Neural crest cell (in vitro differentiated cells): ENCODE measurements at places on chromosomes 16 and 17. TPM values are rescaled to one million over a fixed set of nuclear protein-coding genes. Genes with fewer than 3 reads are reported as not detected.
A peak's percentile ranks its signal among the peaks of the same experiment; 100 is the strongest.

DNA sequence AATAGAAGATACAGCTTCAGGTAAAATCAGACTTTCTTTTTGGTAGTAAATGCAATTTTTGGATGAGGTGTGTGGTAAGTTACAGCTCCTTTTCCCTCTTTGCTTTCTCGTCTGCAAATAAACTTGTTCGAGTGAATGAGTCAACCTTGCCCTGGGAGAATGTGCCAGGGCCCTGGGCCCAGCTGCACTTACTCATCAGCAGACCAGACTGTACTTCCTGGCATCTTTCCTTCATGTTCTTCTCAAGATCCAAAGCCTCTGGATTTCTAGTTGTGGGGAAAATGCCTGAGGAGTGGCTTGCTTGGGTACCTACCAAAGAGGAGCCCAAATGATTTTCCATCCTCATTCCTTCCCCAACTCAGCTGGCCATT is 5.4 kb upstream of the G6PC1 start:
- no peaks in the 10 kb centered on the region for H3K4me1 ChIP-seq
- peaks cover 27% of the 10 kb centered on the region for H3K27me3 ChIP-seq
- no peak for DNase-seq
- H3K27ac ChIP-seq = no peak overlapping the region

DNA sequence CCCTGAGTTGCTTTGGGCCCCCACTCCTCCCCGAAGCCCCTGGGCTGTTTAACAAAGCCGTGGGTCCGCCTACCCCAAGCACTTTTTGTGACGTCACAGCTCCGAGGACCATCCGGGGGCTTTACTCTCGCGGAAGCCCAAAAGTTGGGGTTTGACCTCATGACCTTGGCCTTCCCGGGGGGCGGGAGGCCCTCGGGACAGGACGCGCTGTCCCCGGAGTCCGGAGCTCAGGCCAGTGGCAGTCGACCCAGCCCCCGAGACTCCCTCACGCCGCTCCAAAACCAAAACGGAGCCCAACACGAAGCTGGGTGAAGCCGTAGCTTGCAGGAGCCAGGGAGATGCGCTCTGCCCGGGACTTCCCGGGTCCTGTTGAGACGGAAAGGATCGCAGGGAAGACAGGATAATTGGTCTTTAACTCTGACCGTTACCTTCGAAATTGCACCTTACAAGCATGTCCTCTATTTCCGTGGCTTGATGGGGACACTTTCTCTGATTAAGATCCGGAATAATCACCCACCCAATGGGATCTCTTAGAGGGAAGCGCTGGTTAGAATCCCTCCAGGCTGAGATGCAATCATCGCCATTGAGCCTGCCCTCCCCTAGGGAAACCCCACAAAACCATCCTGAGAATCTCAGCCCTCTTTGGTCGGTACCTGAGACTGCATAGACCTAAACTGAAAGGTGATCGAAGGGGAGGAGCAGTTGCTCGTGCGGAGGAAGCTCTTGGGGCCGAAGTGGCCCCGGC is 4.9 kb upstream of the SOX9 start:
- DNase-seq = peak; percentile 20
- no peak overlapping the region for H3K27ac ChIP-seq
- H3K4me3 ChIP-seq = peak overlapping the region; percentile 89
- no peaks in the 10 kb centered on the region for H3K36me3 ChIP-seq
- peaks cover 72% of the 10 kb centered on the region for H3K27me3 ChIP-seq

DNA sequence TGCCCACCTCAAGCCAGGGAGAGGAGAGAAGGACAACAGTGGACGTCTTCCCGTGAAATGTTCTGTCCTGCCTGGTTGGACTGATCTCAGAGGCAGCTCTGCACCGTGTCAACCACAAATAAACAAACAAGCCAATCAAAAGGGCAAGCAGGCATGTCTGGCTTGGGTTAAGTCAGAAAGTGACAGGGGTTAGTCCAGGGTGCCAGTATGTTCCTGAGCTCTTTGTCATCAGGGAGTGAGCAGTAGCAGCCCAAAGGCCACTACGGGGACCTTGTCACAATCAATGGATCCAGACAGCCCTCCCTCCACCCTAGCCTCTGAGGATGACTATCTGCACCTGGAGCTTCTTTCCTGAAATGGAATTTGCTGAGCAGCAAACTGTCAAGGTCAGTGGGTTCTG is 35.0 kb downstream of the CNGB1 start:
- DNase-seq = no peak
- no peaks in the 10 kb centered on the region for H3K36me3 ChIP-seq
- H3K27me3 ChIP-seq = no peaks in the 10 kb centered on the region
- no peaks in the 10 kb centered on the region for H3K4me1 ChIP-seq
- no peak overlapping the region for H3K4me3 ChIP-seq

TBC1D28 gene
- total RNA-seq = 0.26 TPM in 1 of 2 replicates, not detected in the other

GRCh38 chr17:70478902-70479301 is 309.6 kb downstream of the KCNJ2 start:
- no peak overlapping the region for H3K27ac ChIP-seq
- H3K36me3 ChIP-seq = peaks cover 5% of the 10 kb centered on the region
- H3K27me3 ChIP-seq = no peaks in the 10 kb centered on the region
- H3K4me1 ChIP-seq = no peaks in the 10 kb centered on the region
- no peak overlapping the region for H3K4me3 ChIP-seq
- DNase-seq = no peak

- no peak for DNase-seq
- no peak overlapping the region for H3K4me3 ChIP-seq
- no peaks in the 10 kb centered on the region for H3K27me3 ChIP-seq
- peaks cover 7% of the 10 kb centered on the region for H3K36me3 ChIP-seq
- no peaks in the 10 kb centered on the region for H3K4me1 ChIP-seq
Measured at GRCh38 chr17:16129441-16130205, 85.7 kb downstream of the NCOR1 start.

GRCh38 chr17:52524096-52524637 is 365.7 kb upstream of the CA10 start:
- H3K4me3 ChIP-seq = no peak overlapping the region
- H3K27me3 ChIP-seq = no peaks in the 10 kb centered on the region
- H3K36me3 ChIP-seq = no peaks in the 10 kb centered on the region
- H3K27ac ChIP-seq = no peak overlapping the region
- H3K4me1 ChIP-seq = no peaks in the 10 kb centered on the region
- DNase-seq = no peak

DDX5 gene
- total RNA-seq = 905 and 941 TPM in 2 replicates

- H3K4me1 ChIP-seq = no peaks in the 10 kb centered on the region
- no peak overlapping the region for H3K4me3 ChIP-seq
- H3K27me3 ChIP-seq = no peaks in the 10 kb centered on the region
- no peak overlapping the region for H3K27ac ChIP-seq
- H3K36me3 ChIP-seq = peaks cover 53% of the 10 kb centered on the region
- no peak for DNase-seq
Measured at GRCh38 chr17:16052486-16052885, 52.9 kb downstream of the TTC19 start.

- H3K36me3 ChIP-seq = no peaks in the 10 kb centered on the region
- no peak overlapping the region for H3K27ac ChIP-seq
- H3K27me3 ChIP-seq = peaks cover 18% of the 10 kb centered on the region
- H3K4me1 ChIP-seq = peaks cover 9% of the 10 kb centered on the region
Measured at GRCh38 chr17:76834870-76835269, 33.3 kb upstream of the MGAT5B start.

DNA sequence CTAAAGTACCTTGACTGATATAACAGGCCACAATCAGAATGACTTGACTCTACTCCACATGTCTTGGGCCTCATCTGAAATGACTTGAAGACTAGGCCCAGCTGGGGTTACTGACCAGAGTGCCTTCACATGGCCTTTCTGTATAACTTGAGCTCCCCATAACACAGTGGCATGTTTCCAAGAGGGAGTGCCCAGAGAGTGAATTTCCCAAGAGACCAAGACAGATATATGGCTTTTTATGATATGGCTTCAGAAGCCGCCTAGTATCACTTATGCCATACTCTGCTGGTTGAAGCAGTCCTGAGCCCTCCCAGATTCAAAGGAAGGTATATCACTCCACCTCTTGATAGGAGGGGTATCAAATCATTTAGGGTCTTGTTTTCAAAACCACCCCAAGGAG is 357.5 kb upstream of the EEF2KMT start:
- H3K4me3 ChIP-seq = no peak overlapping the region
- no peaks in the 10 kb centered on the region for H3K36me3 ChIP-seq
- H3K27ac ChIP-seq = peak overlapping the region; percentile 79
- H3K27me3 ChIP-seq = peaks cover 40% of the 10 kb centered on the region
- H3K4me1 ChIP-seq = peaks cover 6% of the 10 kb centered on the region

SHISA9 gene
- 0.75 and 1.3 TPM in 2 replicates for total RNA-seq

DNA sequence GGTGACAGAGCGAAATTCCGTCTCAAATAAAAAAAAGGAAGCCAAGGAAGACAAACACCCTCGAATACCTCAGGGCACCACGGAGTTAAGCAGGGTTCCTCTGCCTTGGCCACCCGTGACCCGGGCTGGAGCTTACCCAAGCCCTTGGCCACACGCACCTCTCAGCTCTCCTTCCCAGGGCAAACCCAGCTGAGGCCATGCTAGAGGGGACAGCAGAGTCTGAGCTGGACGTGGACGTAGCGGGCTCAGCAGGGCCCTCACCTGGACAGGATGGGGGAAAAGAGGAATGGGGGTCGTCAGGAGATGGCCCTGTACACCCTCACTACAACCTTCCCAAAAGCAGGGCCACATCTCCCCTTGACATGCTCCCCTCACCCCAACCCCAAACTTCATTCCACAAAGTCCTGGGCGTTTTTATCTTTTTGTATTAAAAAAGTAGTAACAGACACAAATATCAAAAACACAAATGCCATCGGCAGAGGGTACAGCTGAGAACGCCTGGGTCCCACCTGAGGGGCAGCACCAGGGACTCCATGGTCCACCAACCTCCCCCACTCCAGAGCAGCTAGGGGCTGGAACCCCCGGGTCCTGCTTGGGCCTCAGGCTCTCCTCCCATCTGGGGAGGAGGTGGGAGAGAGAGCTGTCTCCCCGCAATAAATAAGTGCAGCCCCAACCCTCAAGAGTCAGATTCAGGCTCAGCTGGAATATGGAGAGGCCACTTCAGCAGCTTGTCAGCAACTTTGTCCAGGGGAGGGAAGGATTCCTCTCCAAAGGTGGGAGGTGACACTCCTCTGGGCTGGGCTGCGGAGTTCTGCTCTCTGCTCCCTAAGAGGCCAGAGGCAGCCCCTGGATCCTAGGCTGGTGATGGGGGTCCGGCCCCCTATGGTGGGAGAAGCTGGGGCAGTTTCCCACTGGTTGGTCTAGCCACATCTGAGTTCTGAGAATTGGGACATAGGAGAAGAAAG is 11.9 kb downstream of the PER1 start:
- H3K4me1 ChIP-seq = no peaks in the 10 kb centered on the region
- H3K27me3 ChIP-seq = peaks cover 3% of the 10 kb centered on the region
- H3K4me3 ChIP-seq = peak overlapping the region; percentile 48
- no peaks in the 10 kb centered on the region for H3K36me3 ChIP-seq
- no peak overlapping the region for H3K27ac ChIP-seq

DNA sequence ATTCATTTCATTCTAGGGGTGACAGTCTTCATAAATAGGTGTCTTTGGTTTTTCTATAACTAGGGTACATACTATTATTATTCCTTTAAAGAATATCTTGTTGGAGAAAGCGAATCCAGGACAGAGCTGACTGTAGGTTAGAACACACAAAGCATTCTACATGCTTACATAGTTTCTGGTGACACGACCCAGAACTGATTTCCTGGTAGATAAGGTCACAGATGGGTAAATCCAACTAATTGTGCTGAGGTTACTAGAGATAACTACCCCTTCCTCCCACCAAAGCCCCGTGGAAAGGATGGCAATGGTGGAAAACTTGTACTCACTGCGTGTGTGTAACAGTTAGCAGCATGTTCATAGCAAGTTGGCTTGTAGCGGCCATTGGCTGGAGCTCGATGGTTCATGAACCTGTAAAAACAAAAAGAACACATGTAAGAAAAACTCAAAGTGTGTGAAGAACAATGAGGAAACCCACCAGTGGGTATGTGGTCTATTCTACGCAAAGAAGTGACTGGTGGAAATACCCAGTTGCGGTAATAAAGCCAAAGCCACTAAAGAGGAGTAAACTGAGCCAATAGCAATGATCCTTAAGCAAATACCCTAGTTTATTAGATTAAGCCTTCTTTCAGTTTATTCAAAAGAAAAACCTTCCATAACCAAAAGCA is 7.7 kb downstream of the MMD start:
- H3K27me3 ChIP-seq = no peaks in the 10 kb centered on the region
- H3K4me3 ChIP-seq = no peak overlapping the region
- H3K36me3 ChIP-seq = peaks cover 31% of the 10 kb centered on the region
- DNase-seq = no peak

HSPB9 gene
- 0.16 and 0.40 TPM in 2 replicates for total RNA-seq

GRCh38 chr17:80477647-80478478 is 1.5 kb upstream of the NPTX1 start:
- no peak overlapping the region for H3K27ac ChIP-seq
- peak; percentile 64 for DNase-seq
- no peak overlapping the region for H3K4me3 ChIP-seq
- peaks cover 80% of the 10 kb centered on the region for H3K27me3 ChIP-seq

DNA sequence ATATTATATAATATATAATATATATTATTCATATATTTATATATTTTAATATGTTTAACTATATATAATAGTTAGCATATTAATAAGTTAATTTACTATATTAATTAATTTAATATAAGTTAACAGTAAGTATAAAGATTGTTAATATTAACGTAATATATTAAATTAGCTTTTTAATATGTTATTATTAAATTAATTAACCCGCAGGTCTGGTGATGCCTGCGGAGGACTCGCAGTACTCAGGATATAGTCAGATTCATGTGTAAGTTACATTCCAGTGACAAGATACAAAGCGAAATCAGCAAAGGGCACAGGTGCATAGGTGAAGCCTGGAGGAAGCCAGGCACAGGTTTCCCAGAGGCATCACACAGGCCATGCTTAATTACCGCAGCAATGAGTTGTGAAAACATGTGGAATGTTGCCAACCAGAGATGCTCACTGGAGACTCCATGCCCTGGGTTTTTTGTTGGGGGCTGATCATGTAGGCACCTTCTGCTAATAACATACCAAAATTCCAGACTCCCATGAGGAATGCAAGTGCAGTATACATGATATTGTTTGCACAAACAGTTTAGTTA is 130.4 kb upstream of the MPHOSPH6 start:
- no peaks in the 10 kb centered on the region for H3K4me1 ChIP-seq
- H3K4me3 ChIP-seq = no peak overlapping the region
- H3K36me3 ChIP-seq = no peaks in the 10 kb centered on the region

HS3ST3B1 gene
- 57.0 and 58.3 TPM in 2 replicates for total RNA-seq

IRX3 gene
- 28.9 and 33.0 TPM in 2 replicates for total RNA-seq

- peaks cover 14% of the 10 kb centered on the region for H3K36me3 ChIP-seq
- DNase-seq = no peak
- H3K27me3 ChIP-seq = no peaks in the 10 kb centered on the region
- H3K27ac ChIP-seq = no peak overlapping the region
- peak overlapping the region; percentile 1 for H3K4me3 ChIP-seq
- peaks cover 26% of the 10 kb centered on the region for H3K4me1 ChIP-seq
Measured at GRCh38 chr16:30884760-30885159, 9.1 kb downstream of the BCL7C start.

- peak within 1 kb of the TSS; percentile 92 for H3K27ac ChIP-seq
- peaks cover 24% of the 10 kb centered on the region for H3K4me1 ChIP-seq
- peak; percentile 73 for DNase-seq
- H3K27me3 ChIP-seq = peaks cover 11% of the 10 kb centered on the region
- H3K4me3 ChIP-seq = peak within 1 kb of the TSS; percentile 94
Measured at GRCh38 chr16:720990-721764, at the start of gene ANTKMT. TSS of gene ANTKMT (plus strand) at chr16:721146. CDS start at chr16:721275, 129 bp downstream.
